ENCODE measurements at places on chromosomes 12 and 14.

GRCh38 chr12:4938900-4939299 is 29.2 kb downstream of the KCNA1 start:
- no peak for DNase-seq

- no peak for DNase-seq
These were observed 122.5 kb downstream of the DICER1 start for GRCh38 chr14:95034788-95035187.

GRCh38 chr14:36161776-36162175 is 14.7 kb downstream of the PTCSC3 start:
- no peak for DNase-seq

GRCh38 chr12:38783304-38783703 is 122.1 kb downstream of the CPNE8 start:
- no peak for DNase-seq

DNA sequence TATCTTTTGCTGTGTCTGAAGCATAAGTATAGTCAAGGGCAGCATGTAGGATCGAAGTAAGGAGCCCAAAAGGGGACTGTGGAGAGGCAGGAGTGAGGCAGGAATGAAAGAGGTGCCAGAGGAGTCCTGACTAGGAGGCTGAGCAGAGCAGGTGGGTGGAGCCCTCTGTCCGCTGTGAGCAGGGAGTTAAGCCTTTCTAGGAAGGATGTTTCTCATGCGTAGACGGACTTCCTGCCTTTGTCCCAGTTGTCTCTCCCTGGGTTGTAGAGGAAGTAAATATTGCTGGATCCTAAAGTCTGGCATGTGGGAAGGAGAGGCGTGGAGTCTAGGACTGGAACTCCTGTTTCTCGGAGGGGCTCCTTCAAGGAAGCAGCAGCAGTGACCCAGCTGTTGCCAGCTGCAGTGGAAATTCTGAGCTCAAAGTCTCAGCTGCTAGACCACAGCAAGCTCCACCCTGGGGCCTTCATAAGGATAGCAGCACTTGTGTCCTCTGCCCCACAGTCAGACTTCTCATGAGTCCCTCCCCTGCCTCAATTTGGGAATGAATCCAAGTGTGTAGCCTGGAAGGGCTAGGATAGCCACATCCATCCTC is 44.0 kb downstream of the RBMS2 start:
- DNase-seq, result no peak

DNA sequence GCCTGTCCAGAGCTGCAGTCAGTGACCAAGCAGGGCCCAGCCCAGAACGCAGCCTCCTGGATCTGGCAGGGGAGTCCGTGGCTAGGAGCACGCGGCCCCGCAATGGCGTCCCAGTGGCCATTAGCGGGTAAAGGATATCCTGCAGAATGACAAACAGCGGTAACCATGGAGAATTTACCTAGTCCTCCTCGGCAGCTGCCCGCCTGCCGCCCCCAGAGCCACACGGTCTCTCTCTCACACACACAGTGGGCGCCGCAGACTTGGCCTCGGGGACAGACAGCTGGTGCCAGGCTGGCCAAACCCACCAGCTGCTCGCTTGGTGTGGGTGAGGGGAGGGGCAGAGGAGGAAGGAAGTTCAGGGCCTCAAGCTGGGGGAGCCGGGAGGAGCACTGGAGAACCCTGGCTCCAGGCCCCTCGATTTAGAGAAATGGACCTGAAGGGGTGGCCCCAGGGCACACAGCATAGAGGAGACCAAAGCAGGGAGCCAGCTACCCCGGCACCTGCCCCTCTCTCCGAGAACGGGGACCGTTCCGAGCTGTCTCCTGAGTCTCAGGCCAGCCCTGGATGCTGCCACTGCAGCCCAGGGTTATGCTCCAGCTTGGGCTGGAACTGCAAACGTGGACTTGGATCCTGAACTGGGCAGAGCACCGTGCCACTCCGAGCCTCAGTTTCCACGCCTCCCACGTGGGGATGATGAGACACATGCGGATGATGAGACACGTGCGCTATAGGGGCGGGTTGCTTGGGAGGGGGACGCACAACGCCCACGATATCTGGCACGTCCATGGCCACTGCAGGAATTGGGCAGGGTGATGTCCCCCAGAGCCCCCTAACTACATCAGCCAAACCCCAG is 3.4 kb downstream of the CDK2AP1 start:
- no peak for DNase-seq

DNA sequence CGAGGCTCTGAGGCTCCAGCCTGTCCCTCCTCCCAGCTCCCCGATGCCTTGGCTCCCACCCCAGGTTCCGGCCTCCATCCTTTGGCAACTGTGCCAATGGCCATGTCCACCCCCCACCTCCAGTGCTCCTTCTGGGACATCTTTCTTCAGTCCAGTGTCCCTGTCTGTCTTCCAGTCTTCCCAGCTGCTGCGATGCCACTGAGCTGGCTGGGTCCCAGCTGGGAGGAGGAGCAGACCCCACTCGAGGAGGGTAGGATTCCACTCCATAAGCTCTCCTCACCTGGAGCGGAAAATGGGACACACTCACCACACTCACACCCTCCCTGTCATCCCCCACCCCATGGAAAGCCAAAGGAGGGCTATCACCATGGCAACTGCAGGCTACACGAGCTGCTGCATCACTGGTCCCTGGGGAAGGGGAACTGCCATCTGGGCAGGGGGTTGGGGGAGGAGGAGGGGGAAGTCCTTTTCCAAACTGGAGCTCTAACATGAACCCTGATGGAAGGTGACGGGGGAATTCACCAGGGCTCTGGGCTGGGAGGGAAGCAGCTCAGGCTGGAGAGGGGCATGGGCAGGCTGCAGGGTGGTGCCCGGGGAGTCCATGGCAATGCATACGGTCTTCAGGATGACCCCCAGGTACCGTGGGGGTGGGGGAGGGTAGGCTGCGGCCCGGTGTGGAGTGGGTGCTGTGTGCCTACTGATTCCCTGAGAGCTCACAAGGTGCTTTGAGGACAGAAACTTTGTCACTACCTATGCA is 94.3 kb downstream of the LRRC74A start:
- DNase-seq, result peak; percentile 84

GRCh38 chr14:23550131-23550811 is 1.3 kb downstream of the ZFHX2 start:
- DNase-seq, result no peak

DNA sequence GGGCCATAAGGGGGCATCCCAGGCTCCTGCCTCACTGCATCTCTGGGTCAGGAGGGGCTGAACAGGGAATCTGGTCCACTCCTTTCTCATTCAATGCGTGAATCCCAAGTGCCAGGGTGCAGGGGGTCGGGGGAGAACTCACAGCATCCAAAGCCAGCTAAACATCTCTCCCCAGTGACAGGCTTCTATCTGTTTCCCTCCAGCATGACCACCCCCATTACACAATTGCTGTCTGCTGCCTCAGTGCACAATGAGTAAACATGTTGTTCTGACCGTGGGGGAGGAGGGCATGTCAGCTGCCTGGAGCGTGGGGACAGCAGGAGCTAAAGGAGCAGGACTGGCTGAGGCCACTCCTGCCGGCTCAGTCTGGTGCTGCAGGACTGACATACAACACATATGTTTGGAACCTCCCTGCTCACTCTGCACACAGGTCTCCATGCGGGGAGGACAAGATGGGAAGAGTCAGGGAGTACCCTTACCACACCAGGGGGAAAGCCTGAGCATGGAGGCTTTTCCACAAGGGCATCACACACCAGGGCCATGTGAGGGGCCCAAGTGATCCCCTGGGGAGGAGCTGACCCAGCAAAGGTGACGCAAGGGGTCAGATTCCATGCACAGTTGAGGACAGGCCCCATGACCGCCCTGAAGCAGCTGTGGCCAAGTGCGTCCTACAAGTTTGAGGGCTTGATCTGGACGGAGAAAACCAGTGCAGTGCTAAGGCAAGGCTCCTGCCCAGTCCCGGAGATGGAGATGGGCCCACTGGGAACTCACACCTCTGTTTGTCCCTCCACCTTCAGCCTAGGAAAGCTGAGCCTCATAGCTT is 1.4 kb downstream of the TNS2 start:
- no peak for DNase-seq

DNA sequence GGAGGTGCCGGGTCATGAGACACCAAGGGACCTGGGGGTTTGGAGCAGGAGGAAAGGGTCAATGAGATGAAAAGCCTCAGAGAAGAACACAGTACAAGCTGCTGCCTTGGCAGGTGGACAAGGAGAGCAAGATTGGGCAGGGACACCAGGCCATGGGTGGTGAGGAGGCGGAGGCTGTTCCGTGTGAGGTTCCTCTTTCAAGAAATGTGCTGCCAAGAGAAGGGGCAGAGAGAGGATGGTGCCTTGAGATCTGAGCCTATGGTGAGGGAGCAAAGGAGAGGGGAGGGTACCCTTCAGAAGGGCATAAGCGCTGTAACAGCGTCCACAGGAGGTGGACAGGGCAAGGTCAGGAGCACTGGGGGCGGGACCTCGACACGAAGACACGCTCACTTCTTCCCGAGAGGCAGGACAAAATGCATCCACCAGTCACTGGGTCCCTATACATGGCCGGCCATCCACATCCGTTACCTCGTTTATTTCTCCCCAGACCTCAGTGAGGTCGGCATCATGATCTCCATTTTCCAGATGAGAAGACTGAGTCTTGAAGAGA is 100.2 kb downstream of the B4GALNT3 start:
- DNase-seq, result no peak

DNA sequence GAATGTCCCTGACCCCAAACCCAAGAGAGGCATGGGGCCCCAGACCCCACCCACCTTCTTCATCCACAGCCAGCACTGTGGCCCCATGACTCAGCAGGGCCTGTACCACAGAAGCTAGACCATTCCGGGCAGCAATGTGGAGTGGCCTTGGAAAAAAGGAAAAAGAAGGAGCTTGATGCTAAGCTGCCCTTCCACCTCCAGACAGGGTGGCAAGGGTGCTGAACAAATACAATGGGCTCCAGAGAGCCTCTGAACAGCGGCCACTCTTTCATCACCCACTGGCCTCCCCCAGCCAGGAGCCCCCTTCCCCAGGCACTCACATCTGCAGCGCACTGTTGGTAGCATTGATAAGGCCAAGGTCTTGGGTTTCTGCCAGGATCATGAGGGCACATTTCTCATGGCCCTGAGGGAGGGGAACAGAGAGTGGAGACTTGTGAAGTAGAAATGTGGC is 13.9 kb downstream of the SLC39A5 start:
- no peak for DNase-seq

DNA sequence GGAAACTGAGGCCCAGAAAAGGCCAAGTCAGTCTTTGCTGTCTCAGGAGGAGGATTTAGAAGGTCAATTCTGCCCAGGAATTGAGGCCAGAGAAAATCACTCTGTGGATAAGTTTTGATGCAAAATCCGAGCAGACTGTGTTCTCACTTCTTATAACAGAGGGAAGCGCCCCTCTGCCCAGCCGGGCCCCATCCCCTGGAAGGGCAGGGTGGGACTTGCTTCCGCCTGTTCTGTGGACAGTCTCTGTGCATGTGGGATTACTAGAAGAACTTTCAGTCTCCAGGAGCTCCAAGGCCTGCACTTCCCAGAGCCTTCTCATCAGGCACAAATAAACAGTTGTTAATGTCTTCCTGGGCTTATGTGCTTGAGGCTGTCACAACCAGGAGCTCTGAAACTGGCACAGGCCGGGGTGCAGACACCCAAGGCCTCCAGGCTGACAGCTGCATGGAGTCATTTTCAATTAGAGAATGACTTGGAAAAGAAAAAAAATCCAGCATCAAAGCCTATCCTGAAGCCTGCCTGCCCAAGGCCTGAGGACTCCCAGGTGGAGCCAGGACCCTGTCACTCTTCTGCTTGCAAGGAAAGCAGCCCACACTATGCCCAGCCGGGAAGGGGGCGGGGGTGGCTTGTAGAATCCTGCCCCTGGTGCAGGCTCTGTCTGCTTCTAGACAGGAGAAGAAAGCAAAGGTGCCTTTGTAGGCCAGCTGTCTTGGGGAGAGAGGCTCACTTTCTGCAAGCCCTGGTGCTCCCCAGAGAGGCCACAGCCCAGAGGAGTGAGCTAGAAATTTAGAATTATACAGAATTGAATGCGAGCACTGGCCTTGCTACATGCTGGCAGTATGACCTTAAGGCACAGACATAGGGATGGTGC is 84.7 kb downstream of the NTF3 start:
- no peak for DNase-seq

- DNase-seq, result no peak
These were observed 83.4 kb downstream of the TESC start for GRCh38 chr12:117015811-117016210.

DNA sequence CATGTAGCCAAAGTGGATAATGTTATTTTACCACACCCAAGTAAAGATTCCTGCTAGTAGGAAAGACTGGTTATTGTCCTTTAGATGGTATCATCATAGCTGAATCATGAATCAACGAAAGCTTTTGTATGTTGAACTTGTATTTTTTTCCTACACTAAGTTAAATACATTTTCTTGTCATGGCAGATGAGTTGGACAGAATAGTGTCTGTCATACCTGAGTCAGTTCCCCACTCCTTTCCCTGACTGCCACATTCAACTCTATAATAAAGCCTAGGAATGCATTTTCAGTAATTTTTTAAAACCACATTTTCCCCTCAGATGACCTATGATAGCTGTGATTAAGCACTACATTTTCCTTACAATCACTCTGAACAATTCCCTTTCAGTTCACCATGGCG is 9.3 kb upstream of the PTHLH start:
- DNase-seq, result no peak

- no peak for DNase-seq
These were observed 8.1 kb downstream of the BTBD6 start for GRCh38 chr14:105256292-105256960.

GRCh38 chr12:11633968-11634367 is 15.5 kb upstream of the ETV6 start:
- no peak for DNase-seq

- no peak for DNase-seq
These were observed 79.7 kb downstream of the FGD4 start for GRCh38 chr12:32478858-32479725.

- DNase-seq, result no peak
These were observed 60.8 kb downstream of the NDUFA12 start for GRCh38 chr12:94942663-94943062.

- no peak for DNase-seq
These were observed 136.0 kb downstream of the ADGRD1 start for GRCh38 chr12:131089531-131090273.

DNA sequence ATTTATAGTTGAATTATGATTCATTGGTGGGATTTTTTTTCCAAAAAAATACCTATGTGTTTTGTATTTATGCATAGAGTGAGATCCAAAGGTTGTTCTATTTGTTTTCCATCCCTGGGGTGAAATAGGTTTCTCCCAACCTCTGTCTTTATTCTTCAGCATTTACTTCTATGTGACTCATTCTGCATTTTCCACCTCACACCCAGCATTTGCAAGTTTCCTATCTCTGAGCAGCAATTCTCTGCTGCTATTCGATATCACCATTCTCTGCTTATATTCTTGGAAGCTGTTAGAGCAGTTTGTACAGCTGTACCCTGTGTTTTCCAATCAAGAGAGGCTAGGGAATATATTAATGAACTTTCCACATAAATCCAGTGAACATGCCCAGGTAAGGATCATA is 538.9 kb downstream of the SNAPC1 start:
- no peak for DNase-seq

GRCh38 chr14:24274101-24274543 is 2.7 kb upstream of the RABGGTA start:
- DNase-seq, result no peak

DNA sequence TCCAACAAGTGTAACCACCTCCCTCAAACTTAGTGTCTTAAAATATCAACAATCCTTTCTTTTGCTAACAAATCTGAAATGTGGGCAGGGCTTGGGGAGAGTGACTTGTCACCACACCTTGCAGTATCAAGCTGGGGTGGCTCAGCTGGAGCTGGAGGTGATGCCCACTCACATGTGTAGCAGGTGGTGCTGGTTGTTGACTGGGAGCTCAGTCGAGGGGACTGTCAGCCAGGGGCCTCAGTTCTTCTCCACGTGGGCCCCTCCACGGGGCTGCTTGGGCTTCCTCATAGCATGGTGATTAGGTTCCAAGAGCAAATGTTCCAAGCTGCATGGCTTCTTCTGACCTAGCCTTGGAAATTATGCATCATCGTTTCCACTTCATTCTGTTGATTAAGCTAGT is 32.6 kb upstream of the ESRRB start:
- no peak for DNase-seq

Measured in NCI-H345 (cell line).